ENCODE measurements at places on chromosomes 11 and 22.

DNA sequence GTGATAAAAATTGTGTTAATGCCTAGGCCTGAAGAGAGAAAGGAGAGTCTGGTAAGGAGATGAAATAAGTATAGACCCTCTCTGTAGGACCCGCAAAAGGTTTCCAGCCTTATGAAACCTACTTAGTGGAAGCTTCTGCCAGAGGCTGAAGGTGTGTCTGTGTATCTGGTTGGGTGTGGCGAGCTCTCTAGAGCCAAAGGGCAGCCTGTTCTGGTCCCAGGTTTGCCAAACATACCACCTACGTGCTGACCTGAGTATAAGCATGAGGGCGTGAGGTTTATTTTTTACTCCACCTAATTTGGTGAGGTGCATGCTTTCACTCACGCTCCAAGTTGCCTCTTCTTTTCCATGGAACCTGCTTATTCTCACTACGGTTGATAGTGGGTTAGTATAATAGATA lies 5.6 kb downstream of the CSTPP1 start:
- no peak for DNase-seq

DNA sequence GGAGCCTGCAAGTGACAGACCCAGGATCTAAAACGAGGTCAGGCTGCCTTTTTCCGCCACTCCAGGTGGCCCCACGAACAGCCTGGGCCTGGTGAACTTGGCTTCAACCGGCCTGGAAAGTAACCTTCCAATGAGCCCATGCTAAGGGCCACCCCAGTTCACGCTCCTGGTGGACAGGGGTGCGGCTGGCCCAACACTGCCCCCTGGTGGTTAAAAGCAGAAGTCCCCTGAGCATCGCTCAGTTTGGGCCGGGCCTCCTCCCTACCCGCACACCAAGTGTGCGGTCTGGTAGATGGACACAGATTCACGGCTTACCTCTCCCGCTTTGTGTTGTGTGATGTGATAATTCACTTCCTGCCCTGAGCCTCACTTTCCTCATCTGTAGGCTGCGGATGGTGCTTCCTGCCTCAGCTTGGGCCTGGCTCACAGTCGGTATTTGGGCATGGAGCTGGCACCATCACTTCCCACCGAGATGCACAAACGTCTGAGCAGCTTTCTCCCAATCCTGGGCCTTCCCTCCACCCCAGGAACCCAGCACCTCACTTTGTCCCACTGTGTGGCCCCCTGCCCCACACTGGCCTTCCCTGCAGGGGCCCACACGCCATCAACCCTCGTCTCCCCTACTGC lies 13.7 kb upstream of the SEC14L3 start:
- DNase-seq = peak; percentile 68

GRCh38 chr22:20456064-20456721 lies 18.6 kb upstream of the SCARF2 start:
- DNase-seq = peak; percentile 42

- DNase-seq = no peak
Measured at GRCh38 chr11:56849250-56849649, 100.8 kb upstream of the OR9G4 start.

DNA sequence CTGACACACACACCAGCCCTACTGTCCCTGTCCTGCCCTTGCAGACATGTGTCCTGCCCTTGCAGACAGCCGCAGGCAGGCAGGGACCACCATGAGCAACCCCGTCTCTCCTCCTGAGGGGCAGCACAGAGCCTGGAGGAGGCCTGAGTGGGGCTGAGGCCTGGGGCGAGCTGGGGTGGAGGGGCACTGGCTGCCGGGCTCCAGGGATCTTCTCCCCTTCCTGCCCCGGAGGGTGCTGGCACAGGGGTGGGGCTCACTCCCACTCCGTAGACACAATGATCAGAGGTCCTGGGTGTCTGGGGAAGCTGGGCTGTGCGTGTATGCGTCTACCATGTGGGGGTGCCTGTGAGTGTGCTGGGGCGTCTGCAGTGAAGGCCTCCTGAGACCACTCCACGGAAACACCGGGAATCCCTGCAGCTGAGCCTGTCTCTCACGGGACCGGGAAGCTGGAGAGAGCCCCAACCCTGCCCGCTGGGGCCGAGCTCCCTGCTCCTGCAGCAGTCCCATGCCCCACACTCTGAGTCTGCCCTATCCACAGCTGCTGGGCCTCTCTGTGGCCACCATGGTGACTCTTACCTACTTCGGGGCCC lies 588 bp downstream of the TSPAN32 start:
- DNase-seq = no peak

DNA sequence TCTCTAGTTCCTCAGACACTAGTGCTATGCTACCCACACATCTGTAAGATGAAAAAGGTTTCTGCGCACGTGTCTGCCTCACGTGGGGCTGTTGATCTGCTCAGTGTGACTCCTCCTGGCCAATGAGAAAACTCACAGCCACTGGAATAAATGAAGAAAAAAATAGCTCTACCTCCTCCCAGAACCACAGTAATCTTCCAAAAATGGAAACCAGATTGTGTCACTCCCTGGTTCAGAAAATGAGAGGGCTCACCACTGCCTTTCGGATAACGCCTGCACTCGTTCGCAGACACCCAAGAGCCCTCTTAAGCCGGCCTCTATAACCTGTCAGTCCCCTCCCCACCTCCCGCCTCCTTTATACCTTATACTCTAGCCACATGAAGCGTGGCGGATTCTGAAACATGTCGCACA lies 5.1 kb downstream of the APBB1 start:
- no peak for DNase-seq

- DNase-seq = no peak
Measured at GRCh38 chr11:75539459-75540334, 14.0 kb upstream of the GDPD5 start.

DNA sequence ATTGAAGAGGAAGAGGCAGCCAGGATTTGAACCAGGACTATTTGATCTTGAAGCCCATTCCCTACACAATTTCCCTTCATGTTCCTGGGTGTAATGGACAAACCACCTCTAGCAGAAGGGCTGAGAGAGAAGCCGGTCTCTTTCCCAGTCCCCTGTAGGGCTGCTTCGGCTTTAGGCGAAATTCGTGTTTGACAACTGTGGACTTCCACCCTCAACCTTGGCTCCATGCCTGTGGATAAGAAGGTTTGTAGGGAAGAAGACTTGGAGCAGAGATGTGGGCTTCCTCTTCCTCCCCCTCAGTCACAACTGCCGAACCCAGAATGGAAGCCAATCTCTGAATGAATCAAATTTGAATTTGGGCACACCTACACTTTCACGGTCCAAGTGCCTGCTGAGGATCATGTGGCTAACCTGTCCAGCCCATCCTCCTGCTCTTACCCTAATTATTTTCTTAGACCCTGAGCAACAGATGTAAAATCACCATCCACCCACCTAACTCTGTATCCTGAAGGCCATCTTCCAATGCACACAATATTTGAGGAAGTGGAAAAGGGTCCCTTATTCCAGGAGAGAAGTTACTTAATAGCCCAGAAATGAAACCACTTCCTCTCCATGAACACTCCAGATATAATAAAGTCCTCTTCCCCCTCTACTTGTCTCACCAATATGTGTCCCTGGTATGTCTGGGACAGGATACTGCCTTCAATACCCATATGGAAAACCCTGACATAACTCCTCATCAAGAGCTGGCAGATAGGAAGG lies 10.1 kb upstream of the SCN2B start:
- DNase-seq = no peak

All from NCI-H446 (cell line).